ENCODE measurements at places on chromosomes 11 and 22.

- DNase-seq = no peak
Observed at GRCh38 chr11:77821349-77821851, 456 bp downstream of the AAMDC start.

DNA sequence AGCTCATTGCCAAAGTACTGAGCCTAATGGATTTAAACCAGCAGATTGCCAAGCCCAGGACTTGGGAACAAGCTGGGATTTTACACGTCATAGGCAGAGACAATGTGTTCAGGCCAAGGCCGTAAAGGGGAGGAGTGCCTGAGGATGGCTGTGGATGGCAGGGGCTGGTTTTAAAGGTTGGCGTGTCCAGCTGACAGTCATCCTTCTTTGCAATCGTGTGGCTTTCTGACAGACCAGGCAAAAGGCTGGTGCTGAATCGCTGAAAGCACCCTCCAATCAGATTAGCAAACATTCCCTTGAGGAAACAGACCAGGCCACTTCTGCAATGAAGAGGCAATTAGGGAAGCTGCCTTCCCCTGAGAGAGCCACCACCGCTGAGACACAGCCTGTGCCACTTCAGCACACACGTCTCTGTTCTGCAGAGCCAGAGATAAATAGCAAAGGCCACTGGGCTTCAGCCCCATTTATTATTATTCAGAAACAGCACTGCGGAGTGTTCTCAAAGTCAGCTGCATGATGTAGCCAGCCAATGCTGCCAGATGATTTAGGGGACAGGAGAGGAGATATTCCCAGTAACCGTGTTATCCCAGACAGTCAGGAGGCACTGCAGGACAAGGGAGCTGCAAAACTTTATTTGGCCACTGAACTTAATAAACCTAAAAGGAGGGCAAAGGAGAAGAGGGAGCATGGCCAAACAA lies 54.2 kb upstream of the CSNK2A3 start:
- no peak for DNase-seq

- DNase-seq = no peak
Observed at GRCh38 chr11:69942333-69942820, 123.2 kb upstream of the FGF3 start.

- peak; percentile 28 for DNase-seq
Observed at GRCh38 chr11:36265793-36266628, 23.2 kb downstream of the COMMD9 start.

DNA sequence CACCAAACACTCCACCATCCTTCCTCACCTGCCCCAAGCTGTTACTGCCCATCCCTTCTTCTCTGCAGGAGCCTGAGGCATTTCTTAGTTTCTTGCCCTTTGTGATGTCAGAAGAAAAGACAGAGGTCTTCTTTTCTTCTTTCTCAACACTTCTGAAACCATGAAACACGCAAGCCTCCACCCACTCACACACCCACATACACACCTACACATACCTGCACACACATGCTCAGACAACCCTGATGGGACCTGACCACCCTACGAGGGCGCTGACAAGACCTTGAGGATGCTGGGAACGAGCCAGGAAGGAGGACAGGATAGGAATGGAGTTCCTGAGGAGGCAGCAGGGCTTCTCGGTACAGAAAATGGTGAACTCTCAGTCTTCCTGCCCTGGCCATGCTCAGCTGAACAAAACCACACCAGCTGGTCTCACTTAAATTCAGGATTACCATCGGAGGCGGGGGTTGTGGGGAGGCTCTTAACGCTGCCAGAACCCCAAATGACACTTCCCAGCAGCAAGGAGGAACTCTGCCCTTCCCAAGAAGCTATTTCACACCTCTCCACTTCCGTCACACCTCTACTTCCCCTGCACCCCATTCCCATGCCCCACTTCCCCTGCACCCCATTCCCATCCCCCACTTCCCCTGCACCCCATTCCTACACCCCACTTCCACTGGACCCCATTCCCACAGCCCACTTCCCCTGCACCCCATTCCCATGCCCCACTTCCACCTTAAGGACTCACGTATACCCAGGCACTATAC lies 41.0 kb downstream of the CSF2RB start:
- no peak for DNase-seq

DNA sequence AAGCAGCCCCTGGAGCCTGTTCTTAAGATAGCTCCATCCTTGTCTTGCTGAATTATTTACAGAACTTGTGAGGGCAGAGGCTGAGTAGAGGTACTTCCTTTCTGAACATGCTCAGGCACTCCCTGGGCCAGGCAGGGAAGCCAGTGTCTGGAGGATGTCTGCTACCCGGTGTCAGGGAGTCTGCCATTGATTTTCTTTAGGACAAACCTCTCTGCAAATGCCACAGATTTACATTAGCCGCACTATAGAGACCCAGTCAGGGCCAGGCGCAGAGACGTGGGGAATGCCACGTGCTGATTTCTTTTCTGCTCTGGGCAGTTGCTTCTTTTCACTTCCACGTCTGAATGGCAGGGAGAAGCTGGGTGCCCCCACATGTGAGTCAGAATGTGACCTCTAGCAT lies 585.5 kb downstream of the NTM start:
- no peak for DNase-seq

DNA sequence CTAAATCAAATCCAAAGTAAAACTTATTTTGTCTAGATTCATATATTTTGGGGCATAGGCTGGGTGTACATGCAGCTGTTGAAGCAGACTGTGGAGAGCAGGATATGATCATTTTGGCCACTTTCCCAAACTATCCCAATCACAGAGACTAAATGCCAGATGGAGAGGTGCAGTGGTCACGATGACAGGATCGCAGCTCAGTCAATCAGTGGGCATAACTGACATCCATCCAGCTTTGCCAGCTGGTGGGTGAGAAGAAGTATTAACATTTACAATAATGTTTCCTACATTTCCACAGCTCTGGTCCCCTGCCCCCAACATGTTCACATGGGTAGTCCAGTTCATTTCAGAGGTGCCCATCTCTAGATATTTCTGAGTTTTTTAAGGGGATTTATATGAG lies 255.5 kb upstream of the SESN3 start:
- DNase-seq = no peak

Data from CD4-positive, alpha-beta T cell treated with Interleukin-15 for 4 hours (primary cell).